Liver (tissue), 10 donors: ENCODE measurements at places on chromosomes 16 and 17.
A peak's percentile ranks its signal among the peaks of the same experiment; 100 is the strongest.

DNA sequence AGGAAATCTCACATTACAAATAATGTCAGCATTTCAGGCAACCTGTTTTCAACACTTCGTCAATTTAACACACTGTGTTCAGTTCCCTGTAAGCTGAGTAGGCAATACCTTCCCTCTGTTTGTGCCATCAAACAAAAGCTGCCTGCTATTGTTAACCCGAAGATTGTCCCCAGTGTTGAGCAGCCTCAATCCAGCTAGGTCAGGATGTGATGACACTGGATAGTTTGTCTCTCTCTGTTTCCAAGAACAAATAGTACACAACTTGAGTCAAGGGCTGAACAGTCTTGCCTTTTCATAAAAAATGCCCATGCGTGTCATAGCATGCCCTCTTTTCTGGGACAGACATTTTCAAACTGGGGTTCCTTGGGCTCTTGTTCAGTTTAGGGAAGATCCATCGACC lies 36.4 kb downstream of the HSD17B2 start:
- no peak for DNase-seq

DNA sequence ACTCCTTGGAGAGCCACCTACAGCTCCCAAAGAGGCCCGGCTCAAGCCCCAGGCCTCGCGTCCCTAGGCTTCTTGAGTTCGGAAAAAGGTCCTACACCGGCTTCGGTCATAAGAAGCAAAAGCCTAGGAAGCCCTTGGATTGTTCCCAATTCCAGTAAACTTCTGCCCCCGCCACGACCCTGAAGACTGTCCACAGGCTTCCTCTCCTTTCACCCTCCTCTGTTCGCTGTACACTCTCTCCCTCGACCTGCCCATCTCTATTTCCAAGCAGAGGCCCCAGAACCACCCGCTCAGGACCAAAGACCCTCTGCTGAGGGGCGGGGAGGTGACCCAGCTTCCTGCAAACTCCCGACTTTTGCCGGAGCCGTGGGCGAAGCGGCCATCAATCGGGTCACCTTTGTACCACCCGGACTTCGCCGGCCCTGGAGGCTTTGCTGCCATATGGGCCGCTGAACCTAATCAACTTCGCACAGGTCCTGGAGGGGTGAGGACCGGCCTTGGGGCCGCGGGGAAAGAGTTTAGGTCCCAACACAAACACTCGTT lies 2.7 kb downstream of the HOXB2 start:
- peak; percentile 58 for DNase-seq

DNA sequence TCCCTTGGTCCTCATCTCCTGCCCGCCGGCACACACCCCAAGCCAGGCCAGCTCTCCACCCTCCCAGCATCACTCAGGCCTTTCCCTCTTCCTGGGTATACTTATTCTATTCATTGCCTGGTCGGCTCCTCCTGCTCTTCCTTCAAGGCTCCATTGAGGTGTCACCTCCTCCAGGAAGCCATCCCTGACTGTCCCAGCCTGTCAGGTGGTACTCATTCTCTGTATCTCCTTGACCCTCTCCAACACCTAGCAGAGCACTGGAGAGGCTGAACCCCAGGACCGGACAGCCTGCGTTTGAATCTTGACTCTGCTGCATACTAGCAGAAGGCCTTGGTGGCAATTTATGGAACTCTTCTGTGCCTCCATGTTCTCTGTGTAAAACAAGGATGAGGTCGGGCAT lies 428 bp upstream of the TNFRSF13B start:
- DNase-seq = no peak

DNA sequence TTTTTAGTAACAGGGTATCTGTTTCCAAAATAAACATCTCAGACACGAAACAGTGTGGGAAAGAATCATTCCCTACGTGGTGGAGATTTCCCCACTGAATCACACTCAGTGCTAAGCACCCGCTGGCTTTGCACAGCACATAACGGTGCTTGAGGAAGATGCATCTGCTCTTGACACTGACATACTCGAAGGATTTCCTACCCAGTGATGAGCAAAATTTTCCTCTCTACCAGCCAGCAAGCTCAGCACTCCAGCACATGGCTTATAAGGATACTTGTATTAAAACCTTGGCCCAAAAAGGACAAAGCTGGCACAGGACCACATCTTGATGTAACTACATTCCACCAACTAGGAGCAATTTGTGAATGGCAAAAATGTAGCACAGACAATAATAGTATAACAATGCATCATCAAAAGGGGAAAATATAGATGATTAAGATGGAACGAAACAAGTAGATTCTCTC lies 59.0 kb downstream of the ANKFY1 start:
- no peak for DNase-seq

DNA sequence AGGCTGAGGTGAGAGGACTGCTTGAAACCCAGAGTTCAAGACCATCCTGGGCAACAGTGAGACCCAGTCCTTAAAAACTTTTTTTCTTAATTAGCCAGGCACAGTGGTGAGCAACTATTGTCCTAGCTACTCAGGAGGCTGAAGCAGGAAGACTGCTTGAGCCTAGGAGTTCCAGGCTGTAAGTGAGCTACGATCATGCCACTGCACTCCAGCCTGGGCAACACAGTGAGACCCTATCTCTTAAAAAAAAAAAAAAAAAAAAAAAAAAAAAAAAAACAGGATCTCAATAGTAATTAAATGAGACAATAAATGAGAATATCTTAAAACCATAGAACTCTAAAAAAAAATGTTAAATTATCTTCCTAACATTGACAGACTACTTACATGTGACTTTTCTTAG lies 14.3 kb downstream of the SMURF2 start:
- DNase-seq = no peak

GRCh38 chr17:77454242-77455095 lies 313.7 kb downstream of the SEC14L1 start:
- no peak for DNase-seq

GRCh38 chr17:53472586-53472985 lies 350.1 kb upstream of the KIF2B start:
- DNase-seq = no peak

DNA sequence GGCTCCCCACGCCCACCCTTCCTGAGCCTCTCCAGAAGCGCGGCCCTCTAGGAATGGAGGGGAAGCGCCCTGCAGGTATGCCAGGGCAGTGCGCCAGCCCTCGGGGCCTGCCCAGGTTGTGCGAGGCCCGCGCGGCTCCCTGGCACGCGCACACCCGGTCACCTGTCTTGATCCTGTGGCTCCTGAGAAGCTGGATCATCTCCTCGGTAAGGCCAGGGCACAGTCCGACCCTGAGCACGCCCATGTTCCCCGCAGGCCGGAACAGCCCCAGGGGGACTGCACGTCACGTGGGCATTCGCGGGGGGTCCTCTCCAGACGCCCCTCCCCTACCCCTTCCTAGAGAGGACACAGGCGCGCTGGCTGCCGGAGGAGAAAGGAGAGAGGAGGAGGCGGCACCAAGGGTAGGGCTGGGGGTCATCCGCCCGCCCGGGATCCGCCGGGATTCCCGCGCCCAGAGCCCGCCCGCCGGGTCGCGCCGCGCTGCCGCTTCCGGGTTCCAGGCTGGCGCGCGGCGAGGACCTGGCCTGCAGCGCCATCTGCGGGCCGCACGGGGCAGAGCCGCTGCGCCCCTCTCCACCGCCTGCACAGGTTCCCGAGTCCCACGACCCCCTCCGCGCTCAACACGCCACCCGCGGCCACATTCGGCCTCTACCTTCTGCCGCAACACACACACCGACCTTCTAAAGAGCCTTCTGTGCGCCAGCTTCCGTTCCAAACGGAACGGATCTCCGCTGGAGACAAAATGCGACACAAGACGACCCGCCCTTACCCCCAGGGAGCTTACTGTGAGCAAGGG lies at the start of gene RAD51D:
Gene RAD51D, minus strand, starts transcription at position 491 of the 796 bp plus-strand sequence. Its CDS starts 247 bp downstream, at position 244.
- DNase-seq = peak; percentile 82

DNA sequence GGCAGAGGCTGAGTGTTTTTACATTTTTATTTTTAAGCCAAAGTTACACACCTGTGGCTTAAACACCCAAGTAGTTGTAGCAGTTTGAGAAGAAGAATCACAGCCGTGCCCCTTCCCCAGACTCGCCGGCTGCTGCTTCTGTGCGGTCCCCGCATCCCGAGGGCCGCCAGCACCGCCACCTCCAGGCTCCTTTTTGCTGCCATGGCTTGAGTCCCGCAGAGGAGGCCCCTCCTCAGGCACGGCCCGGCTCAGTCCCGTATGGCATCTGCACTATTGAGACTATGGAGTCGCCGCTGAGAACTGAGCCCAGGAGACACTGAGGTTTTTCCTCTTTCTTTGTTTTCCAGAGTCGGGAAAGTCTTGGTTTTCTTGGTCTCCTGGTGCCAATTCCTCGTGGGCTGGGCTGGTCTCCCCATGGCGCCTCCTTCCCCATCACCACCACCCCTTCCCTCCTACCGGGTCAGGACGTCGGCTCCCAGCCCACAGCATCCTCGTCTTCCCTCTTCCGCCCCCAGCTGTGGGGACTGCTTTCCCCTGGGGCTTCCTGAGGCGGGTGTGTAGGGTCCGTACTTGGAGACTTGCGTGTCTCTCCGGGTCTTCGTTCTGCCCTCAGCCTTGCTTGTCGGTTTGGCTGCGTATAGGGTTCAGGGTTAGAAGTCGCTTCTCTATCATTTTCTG lies 32.6 kb upstream of the CDH15 start:
- no peak for DNase-seq

DNA sequence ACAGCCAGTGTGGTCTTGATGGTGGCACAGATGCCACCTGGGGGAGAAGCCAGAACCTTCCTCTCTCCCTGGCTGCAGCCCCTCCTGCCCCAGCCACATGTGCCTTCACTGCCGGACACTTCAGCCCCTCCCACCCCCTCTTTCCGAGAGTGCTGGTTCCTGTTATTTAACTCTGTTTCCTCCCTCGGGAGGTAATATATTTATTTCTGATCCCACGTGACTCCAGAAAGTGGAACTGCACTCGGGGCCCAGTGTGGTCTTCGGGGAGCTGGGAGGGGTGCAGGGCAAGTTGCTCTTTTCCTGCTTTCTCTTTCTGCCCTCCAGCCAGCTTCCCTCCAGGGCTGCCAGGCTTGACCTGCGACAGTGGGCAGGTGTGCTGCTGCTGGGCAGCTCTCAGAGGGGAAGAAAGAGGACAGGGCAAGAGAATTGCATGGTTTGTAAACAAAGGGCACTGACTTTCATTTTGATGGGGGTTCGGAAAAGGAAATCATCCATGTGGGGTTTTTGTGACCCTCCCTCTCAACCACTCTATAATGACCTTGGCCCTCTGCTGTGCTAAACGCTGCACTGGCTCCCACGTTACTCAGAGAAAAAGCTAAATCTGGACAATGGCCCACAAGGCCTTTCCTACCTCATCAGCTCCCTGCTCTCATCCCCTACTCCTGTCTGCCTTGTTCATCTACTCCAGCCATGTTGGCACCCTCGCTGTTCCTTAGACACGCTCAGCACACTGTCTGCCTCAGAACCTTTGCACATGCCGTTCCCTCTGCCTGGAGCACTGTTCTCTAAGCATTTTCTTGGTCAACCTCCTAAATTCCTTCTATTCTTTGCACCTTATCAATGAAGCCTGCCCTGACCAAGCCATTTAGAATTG lies 8.2 kb upstream of the CIITA start:
- DNase-seq = no peak

DNA sequence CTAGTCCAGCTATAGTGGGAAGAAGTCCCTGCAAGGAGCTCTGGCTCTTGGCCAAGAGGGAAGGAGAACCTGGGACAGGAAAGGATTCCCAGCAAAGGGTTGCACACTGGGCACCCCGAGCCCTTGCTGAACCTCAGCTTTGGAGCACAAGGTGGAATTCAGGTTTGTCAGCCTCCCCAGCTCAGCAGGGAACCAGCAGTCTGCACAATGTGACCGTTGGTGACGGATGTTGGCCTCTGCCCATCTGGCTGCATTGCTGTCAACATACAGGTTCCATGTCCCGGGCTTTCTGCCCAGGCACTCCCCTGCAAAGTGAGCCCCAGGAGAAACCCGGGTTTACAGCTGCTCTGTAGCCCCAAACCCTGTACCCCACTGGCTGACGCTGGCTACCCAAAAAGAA lies 6.7 kb downstream of the RPRML start:
- no peak for DNase-seq
